Choroid plexus epithelial cell (primary cell): ENCODE measurements at places on chromosomes 11 and 22.

- peak; percentile 78 for DNase-seq
Measured at GRCh38 chr11:85955531-85955930, 100.3 kb downstream of the CCDC83 start.

DNA sequence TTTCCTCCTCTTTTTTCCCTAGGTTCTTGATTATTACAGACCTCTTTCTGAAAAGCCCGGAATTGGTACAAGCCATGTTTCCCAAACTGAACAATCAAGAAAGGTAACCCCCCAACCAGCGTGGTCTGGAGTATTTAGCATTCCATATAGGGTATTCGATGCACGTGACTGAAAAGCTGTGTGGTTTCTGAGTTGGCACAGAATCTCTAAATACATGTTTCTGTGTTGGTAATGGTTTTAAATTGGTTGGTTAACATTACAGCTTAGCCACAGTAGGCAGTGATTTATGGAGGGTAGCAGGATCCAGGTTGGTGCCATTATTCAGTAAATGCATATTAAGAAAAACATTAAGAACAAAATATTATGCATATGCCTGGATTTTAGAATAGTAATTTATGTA, 46.8 kb downstream of the ATXN10 start:
- no peak for DNase-seq

GRCh38 chr22:39381009-39381755, 18.4 kb upstream of the TAB1 start:
- DNase-seq: no peak

DNA sequence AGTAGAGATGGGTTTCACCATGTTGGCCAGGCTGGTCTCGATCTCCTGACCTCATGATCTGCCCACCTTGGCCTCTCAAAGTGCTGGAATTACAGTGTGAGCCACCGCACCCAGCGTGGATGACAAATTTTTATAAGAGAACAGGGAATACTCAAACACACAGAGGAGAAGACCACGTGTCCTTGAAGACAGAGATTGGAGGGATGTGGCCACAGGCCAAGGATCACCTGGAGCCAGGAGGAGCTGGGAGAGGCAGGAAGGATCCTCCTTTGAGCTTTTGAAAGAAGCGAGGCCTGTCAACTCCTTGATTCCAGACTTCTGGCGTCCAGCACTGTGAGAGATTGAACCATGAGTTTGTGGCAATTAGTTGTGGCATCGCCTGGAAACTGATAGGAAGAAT, 1049.5 kb downstream of the TBC1D22A start:
- DNase-seq: no peak

GRCh38 chr22:42919199-42919598, 62.1 kb upstream of the ARFGAP3 start:
- no peak for DNase-seq

GRCh38 chr11:95165638-95166037, 65.4 kb downstream of the SESN3 start:
- DNase-seq: no peak
